ENCODE measurements at places on chromosomes 11 and 22. TPM values are rescaled to one million over a fixed set of nuclear protein-coding genes. Genes with fewer than 3 reads are reported as not detected.
A peak's percentile ranks its signal among the peaks of the same experiment; 100 is the strongest.

SLC22A12 gene
- total RNA-seq, result not detected

MB gene
- total RNA-seq, result not detected

DNA sequence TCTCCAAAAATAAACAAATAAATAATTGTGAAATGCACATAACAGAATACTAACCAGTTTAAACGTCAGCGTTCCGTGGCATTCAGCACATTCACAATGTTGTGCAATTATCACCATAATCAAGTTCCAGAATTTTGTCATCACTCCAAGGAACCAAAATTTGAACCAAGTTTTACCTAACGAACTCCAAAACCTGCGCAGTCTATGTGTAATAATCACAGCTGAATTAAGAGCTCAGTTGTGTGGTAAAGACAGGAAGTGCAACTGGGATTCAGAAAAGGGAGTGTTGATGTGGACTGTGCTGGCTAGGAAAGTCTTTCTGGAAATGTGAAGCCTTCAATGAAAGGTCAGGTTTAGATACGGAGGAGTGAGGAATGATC is 5.4 kb upstream of the MCAM start:
- peaks cover 30% of the 10 kb centered on the region for H3K4me1 ChIP-seq
- peaks cover 3% of the 10 kb centered on the region for H3K36me3 ChIP-seq
- H3K27me3 ChIP-seq, result peaks cover 5% of the 10 kb centered on the region
- DNase-seq, result no peak

GRCh38 chr22:31269892-31270579 is 22.3 kb downstream of the PIK3IP1 start:
- peaks cover 16% of the 10 kb centered on the region for H3K36me3 ChIP-seq
- peaks cover 35% of the 10 kb centered on the region for H3K4me1 ChIP-seq
- H3K27ac ChIP-seq, result peak overlapping the region; percentile 94
- no peak for DNase-seq
- H3K27me3 ChIP-seq, result no peaks in the 10 kb centered on the region

BAIAP2L2 gene
- 0.86 TPM for total RNA-seq

Measured in T-helper 17 cell (primary cell).